ENCODE measurements at places on chromosomes 13 and 19.

DNA sequence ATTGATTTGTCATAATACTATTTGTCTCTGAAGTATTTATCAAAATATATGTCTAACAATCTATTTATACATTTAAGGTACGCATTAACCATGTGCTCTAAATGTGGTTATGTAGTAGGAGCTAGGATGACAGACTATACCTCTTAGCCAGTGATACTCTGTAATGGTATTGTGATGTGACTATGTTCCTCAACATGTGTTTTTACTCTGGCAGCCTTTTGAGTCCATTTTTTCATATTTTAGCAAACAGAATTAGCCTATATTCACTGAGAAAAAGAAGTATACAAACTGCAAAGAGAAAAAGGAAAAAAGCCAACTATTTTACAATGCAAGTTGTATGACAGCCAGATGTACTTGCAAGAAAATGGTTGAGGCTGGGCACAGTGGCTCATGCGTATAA lies 26.7 kb downstream of the MAB21L1 start:
- DNase-seq, result no peak

DNA sequence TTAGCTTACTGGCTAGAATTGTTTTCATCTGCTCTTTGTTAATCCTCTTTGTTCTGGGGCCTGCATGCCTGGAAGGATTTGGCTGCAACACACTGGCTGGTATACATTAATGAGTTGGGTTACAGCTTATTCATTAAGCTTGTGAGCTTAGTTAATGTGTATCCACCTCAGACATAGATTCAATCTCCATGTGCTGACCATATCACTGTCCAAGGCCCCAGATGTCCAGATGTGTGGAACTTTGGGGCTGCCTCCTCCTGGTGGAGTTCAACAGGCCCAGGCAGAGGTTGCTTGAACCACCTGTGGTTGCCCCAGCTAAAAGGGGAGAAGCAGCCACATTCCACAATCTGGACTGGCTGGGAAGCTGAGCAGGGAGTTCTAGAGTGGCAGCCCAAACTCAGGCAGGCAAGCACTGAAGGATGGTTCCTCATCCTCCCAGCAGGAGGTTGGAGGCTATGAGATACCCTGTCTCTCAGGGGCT lies 5.4 kb downstream of the DIAPH3 start:
- no peak for DNase-seq

GRCh38 chr19:49333811-49334288 lies 1.4 kb upstream of the CD37 start:
- no peak for DNase-seq

DNA sequence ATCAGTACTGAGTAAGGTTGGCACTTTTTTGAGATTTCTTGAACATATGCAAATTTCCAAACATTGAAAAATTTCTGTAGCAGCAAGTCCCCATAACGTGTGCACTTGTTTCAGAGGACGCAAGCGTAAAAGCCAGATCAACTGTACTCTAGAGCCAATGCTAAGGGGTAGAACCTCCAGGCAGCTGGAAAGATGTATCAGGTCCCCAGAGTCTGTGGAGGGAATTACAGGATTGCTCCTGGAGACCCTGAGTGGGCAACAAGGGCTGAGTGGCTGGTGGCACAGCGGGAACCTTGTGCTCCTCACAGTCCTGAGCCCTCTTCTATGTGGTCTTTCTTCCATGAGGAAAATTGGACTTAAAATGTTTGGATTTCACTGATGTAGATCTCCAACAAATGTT lies 53.9 kb upstream of the AMER2 start:
- DNase-seq, result no peak

GRCh38 chr13:22061371-22061805 lies 390.5 kb downstream of the FGF9 start:
- DNase-seq, result no peak

DNA sequence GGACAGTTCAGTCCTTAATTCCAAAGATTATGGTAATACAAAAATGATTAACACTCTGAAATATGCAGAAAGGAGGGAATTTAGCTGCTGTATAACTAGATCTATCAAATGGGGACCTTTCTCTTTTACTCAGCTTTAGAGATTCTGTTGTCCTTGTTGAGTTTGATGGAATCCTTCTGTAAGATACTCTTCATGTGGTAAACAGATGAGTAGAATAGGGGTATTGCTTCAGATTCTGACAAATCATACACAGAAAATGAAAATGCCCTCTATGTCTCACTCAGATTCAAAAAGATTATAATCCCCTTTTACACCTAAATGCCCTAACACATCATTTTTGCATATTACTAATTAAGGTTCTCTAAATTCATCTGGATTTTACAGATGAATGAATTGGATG lies 50.7 kb downstream of the ARHGAP35 start:
- no peak for DNase-seq

GRCh38 chr13:30376426-30377311 lies 45.6 kb upstream of the UBE2L5 start:
- DNase-seq, result no peak

- DNase-seq, result peak; percentile 21
Observed at GRCh38 chr13:35648201-35648600, 171.7 kb upstream of the MAB21L1 start.

DNA sequence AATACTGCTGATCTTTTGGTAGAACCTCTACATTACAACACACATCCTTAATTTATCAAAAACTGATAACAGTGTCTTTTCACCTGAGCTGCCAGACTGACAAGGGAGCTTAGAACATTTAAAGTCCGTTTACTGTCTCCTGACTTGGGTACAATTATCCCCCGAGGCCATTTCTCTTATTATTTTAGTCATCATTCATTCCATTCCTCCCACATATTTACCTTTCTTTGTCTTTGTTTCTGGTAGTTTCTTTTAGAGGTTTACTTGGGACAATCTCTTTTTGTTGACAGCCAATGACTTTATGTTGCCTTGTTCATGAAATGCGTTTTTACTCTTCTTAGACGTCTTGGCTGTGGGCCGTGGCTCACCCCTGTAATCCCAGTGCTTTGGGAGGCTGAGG lies 186.9 kb downstream of the PCCA start:
- no peak for DNase-seq

- DNase-seq, result peak; percentile 51
Observed at GRCh38 chr19:12052497-12053169, at the start of gene ZNF878. Gene ZNF878 (minus strand): TSS chr19:12052961. CDS start chr19:12052801, 160 bp downstream.

DNA sequence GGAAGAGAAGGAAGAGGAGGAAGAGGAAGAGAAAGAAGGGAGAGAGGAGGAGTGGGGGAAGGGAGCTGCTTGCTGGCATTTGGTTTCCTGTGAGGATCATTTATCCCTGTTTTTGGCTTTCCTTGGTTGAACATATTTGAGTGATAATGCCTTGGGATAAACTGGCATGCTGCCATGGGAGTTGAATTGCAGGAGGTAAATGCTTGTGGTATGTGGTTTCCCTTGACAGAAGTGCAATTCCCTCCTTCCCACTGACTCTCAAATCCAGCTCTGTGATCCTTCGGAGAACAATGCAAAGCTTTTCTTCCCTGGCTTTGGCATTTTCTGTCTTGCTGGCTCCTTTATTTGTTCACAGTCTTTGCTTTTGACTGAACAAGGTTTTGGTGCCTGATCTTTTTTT lies 27.2 kb upstream of the CBY2 start:
- DNase-seq, result peak; percentile 60
